Stimulated activated CD8-positive, alpha-beta memory T cell treated with anti-CD3 and anti-CD28 coated beads, Interleukin-15, amount 100 ng/mL, for 1 hour (primary cell): ENCODE measurements at places on chromosomes 16 and 17.

GRCh38 chr16:4380119-4381063 is 8.7 kb downstream of the VASN start:
- DNase-seq: no peak

GRCh38 chr17:77109764-77110359 is 30.9 kb upstream of the SEC14L1 start:
- no peak for DNase-seq

- DNase-seq: no peak
Measured at GRCh38 chr17:50476545-50477315, 1.9 kb upstream of the RSAD1 start.

DNA sequence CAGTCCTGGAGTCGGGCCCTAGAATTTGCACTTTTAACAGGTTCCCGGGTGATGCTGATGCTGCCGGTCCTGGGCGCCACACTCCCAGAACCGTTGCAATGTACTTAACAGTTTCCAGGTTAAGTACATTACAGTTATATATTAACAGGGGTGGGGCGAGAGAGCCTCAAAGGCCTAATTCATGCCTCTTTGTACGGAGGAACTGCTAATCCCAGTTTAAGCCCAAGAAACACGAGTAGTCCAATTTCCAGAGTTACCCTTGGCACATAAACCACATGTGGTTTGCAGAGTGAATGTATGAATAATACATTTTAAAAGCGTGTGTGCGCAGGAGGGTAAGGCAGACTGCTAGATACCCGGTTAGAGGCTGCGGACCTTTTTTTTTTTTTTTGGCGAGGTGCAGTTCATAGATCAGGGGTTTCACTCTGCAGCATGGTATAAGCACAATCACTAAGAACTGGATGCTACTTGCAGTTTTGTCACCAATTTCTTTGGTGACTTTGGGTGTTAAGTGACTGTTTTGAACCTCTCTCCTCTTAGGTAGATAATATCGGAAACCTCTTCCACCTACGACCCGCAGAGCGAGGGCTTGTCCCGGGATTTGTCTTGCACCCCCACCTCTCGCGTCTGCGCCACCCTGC is 713 bp downstream of the COX11 start:
- DNase-seq: no peak

GRCh38 chr16:53605356-53605755 is 98.3 kb downstream of the RPGRIP1L start:
- DNase-seq: no peak
